NCI-H526 (cell line): ENCODE measurements at places on chromosomes 12 and 14.

GRCh38 chr14:92677087-92677668 is 71.2 kb downstream of the LGMN start:
- DNase-seq = no peak

DNA sequence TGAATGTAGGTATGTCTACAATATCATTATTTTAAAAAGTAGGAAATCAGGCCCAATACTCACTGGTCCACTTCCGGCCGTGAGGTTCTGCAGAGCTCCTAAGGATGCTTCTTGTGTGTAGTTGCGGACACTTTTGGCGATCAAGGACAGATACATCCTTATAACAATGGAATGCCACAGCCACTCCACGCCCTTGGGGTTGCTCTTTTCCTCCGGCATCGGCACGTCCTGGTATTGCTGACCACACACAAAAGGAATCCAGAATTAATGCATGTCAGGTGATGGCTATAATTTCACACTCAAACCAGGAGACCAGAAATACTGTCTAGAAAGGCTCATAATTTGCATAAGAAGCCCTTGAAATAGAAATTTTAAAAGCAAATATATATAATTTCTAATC is 65.6 kb upstream of the YARS2 start:
- DNase-seq = no peak

DNA sequence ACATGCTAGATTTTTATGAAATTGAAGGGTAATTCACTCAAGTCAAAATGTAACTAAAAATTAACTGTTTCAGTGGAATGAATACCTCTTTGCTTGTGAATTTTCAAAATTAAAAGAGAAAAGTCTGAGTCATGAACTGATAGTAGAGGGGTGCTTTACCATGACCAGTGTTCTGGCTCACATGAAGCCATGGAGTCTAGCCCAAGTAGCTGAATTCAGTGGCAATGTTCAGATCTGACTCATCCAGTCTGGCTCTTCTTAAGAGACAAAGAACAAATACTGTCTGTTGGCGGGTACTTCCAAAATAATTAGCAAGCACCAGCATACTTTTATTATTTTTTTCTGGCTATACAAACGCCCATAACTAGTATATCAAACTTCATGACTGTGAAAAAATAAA is 366.3 kb upstream of the GARIN6 start:
- DNase-seq = no peak

GRCh38 chr14:106294324-106294723 is 767.9 kb downstream of the TMEM121 start:
- no peak for DNase-seq

DNA sequence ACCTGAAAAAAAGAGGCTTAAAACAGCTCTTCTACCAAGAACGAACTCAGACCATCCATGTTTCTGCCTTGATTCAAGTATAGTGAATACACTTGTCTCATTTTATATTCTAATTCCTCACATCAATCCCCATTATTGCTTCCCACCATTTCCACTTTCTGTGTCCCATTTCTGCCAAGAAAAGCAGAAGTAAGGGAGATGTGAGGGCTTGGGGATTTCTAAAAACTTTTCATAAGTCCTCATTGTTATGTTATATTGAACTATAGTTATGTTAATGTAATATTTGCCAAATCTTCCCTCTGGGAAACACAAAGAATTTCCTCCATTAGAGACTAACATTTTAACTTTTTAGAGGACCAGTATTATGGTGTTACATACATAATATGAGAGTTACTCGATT is 48.2 kb upstream of the PSMA6 start:
- DNase-seq = no peak

DNA sequence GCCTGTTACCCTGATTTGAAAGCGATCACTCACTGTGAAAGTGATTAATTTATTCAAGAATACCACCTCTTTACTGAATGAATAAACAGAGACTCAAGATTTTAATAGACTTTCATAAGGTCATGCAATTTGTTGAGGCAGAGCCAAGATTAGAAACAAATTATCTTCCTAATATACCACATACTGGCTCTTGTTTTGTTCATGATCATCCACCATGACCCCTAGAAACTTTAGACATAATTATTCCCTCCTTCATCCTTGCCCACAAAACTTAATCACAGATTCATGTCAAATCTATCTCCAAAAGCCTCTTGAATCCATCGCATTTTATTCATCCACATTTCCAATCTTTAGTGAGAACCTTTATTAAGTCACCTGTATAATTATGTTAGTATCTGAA is 152.3 kb downstream of the ATXN7L3B start:
- DNase-seq = no peak

DNA sequence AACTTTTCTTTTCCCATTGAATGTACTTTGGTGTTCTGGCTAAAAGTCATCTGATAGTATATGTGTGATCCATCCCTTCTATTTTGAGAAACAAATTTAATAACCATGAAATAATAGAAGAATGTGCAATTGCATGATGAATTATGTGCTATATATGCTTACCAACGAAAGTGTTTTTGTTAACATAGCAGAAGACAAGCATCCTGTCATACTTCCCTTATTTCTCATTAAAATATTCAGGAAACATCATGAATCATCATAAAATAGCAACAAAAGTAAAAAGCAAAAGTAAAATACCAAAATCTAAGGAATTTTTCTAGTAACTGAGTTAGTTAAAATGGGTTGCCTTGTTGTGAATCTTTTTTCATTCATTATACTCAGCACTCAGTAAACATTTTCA is 409.0 kb upstream of the PDE3A start:
- no peak for DNase-seq
